NCI-H1092 treated with DMSO at 0.1 percent for 48 hours (cell line): ENCODE measurements at places on chromosomes 7 and 10.
A peak's percentile ranks its signal among the peaks of the same experiment; 100 is the strongest.

DNA sequence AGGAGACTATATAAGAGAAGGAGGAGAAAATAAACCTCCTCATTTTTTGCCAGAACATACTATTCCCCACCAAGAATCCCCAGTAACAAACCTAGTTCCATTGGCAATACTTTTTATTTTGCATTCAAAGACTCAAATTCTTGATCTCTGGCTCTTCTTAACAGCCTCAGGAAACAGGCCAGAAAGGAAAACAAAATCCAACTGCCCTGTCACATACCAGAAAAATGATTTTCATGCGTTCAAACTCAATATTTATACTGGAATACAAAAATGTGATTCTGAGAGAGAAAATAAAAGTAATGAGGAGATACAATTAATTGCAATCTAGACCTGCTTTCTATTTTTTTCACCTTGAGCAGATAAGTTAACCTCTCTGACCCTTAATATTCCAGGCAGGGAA, 435.9 kb upstream of the AUTS2 start:
- no peak for DNase-seq

DNA sequence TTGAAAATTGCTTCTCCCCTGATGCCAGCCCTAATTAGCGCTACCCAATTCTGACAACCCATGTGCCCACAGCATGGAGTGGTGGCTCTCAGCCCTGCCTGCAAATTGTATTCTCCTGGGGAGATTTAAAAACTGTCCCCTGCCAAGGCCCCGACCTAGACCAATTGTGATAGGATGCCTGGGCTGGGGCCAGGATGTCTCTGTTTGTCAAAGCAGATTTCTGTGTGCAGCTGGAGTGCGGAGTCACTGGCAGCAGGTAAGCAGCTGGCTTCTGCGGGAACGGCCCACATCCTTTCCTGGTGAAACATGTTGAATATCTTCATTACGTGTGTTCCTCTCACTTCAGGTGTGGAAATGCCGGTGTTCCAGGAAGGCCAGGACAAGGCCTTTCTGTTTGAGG, 238.6 kb downstream of the WDR37 start:
- no peak for DNase-seq

GRCh38 chr7:14834883-14835282, 67.7 kb downstream of the DGKB start:
- DNase-seq: peak; percentile 71

DNA sequence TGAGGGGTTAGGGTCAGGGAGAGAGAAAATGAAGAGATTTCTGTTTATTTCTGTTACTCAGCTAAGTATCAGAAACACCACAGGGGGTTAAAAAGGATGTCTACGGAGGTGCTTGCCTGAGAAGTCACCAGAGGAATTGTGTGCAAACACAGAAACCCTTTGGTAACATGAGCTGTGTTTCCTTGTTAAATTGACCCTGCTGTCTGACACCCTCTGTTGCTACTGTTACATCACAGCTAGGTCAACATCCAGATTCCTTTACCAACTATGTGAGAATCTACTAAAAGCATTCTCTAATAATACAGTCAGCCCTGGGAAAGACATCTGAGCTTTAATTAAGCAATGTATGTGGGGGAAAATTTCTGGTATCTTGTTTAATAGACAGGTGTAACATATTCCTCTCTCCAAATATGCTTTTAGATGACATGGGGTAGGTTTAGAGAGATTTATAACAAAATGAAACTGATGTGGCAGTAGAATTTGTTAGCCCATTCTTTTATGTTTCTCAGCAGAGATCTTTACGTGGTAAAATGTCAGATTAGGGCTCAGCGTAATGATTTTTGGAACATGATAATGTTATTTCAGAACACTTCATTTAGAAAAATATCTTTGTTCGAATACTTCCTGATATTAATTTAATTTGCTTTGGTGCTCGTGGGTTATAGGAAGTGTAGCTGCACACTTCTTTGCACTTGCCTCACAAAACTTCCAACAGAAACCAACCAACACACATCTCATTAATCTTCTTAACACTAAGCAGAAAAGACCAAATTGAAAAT, 168.0 kb upstream of the AHR start:
- no peak for DNase-seq

- no peak for DNase-seq
Observed at GRCh38 chr10:110313674-110314073, 9.0 kb upstream of the SMNDC1 start.
